Breast epithelium (tissue), 4 donors: ENCODE measurements at places on chromosomes 5 and 9.

DNA sequence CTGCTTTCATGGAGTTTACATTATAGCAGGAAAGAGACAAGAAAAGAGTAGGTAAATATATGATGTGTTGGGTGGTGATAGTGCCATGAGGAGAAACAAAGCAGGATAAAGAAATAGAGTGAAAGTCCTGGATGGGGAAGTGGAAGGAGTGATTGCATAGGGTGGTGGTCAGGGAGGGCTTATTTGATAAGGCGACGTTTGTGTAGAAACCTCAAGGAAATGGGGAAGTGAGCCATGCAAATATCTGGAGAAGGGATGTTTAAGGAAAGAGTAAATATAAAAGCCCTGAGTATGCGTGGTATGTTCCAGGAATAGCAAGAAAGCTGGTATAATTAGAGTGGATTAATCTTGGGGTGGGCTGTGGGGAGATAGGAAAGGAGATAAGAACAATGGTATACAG lies 134.7 kb upstream of the SV2C start:
- no peaks in the 10 kb centered on the region for H3K36me3 ChIP-seq
- no peak overlapping the region for H3K27ac ChIP-seq
- H3K4me1 ChIP-seq, result no peaks in the 10 kb centered on the region
- no peak for DNase-seq
- H3K4me3 ChIP-seq, result no peak overlapping the region
- no peaks in the 10 kb centered on the region for H3K27me3 ChIP-seq

DNA sequence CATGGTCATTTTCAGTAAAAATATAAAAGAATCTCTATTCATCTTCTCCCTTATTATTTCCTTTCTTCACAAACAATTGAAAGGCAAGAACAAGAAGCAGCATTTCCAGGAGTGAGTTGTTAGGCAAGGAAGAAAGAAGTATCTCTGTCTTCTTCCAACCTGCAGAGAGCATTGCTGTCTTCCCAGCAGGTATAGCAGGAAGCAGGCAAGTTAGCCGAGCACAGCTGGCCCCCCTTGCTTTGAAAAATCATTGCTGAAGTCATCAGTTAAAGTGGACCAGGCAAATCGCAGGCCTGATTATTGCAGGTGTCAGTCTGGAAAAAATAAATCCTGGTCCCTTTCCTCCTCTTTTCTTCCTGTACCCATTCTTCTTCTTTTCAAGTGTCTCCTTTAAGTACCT lies 353.1 kb upstream of the BRINP1 start:
- no peak for DNase-seq
- H3K36me3 ChIP-seq, result no peaks in the 10 kb centered on the region
- no peaks in the 10 kb centered on the region for H3K27me3 ChIP-seq
- H3K4me1 ChIP-seq, result no peaks in the 10 kb centered on the region

DNA sequence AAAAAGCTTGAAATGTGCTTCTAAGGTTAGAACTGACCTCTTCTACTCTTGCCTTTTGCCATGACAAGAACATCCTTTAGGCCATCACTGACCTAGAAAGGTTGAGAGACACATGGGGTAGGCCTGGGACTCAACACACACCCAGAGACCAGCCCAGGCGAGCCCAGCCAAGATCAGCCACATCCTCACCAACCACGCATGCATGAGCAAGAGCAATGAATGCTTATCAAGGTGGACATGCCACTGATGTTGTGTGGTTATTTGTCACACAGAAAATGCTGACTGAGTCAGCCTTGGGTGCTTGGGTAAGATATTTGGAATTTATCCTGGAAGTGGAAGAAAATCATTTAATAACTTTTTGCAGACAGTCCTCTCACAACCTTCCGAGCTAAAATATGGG lies 39.4 kb downstream of the SMIM23 start:
- no peaks in the 10 kb centered on the region for H3K27me3 ChIP-seq
- H3K27ac ChIP-seq, result no peak overlapping the region
- H3K4me1 ChIP-seq, result no peaks in the 10 kb centered on the region
- DNase-seq, result no peak

GRCh38 chr5:40395251-40395650 lies 284.5 kb upstream of the PTGER4 start:
- no peaks in the 10 kb centered on the region for H3K4me1 ChIP-seq
- H3K27me3 ChIP-seq, result no peaks in the 10 kb centered on the region
- H3K27ac ChIP-seq, result no peak overlapping the region
- no peaks in the 10 kb centered on the region for H3K36me3 ChIP-seq
- no peak for DNase-seq

GRCh38 chr5:99033014-99033900 lies 104.5 kb upstream of the CHD1 start:
- H3K27ac ChIP-seq, result peak overlapping the region; percentile 69
- DNase-seq, result no peak
- no peaks in the 10 kb centered on the region for H3K36me3 ChIP-seq
- peak overlapping the region; percentile 38 for H3K4me3 ChIP-seq
- no peaks in the 10 kb centered on the region for H3K4me1 ChIP-seq

GRCh38 chr5:77321793-77322394 lies 111.4 kb downstream of the PDE8B start:
- DNase-seq, result no peak
- no peaks in the 10 kb centered on the region for H3K4me1 ChIP-seq
- H3K27me3 ChIP-seq, result no peaks in the 10 kb centered on the region
- no peaks in the 10 kb centered on the region for H3K36me3 ChIP-seq
- H3K27ac ChIP-seq, result no peak overlapping the region
- no peak overlapping the region for H3K4me3 ChIP-seq

GRCh38 chr5:52825826-52826225 lies 38.1 kb downstream of the ITGA1 start:
- H3K36me3 ChIP-seq, result no peaks in the 10 kb centered on the region
- no peak overlapping the region for H3K4me3 ChIP-seq
- H3K4me1 ChIP-seq, result no peaks in the 10 kb centered on the region
- no peak for DNase-seq

- DNase-seq, result no peak
- no peak overlapping the region for H3K27ac ChIP-seq
- no peaks in the 10 kb centered on the region for H3K36me3 ChIP-seq
- no peaks in the 10 kb centered on the region for H3K27me3 ChIP-seq
- no peak overlapping the region for H3K4me3 ChIP-seq
Observed at GRCh38 chr5:41336471-41336870, 123.1 kb upstream of the C6 start.

DNA sequence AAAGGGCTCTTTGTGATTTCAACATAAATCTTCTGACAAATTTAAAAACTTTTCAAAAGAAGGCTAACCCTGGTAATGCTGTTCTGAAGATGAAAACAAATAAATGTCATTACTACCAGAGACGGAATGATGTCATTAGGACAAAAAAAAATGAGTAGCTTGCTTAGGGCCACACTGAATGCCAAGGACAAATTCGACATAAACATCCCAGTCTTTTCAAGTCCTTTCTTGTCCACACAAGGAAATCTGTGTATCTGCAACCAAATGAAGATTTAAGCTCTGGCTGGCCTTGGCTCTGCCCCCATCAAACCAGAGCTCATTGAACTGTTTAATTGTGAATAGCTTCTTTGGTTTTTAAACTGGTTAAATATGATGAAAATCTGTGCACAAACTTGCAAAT lies 592.7 kb downstream of the TLE1 start:
- peak overlapping the region; percentile 65 for H3K27ac ChIP-seq
- H3K4me1 ChIP-seq, result no peaks in the 10 kb centered on the region
- H3K27me3 ChIP-seq, result no peaks in the 10 kb centered on the region
- H3K4me3 ChIP-seq, result no peak overlapping the region

- DNase-seq, result no peak
- H3K4me3 ChIP-seq, result no peak overlapping the region
- no peak overlapping the region for H3K27ac ChIP-seq
Observed at GRCh38 chr9:19965336-19965735, 176.5 kb upstream of the SLC24A2 start.
